ENCODE measurements at places on chromosomes 11 and 22.
A peak's percentile ranks its signal among the peaks of the same experiment; 100 is the strongest.

DNA sequence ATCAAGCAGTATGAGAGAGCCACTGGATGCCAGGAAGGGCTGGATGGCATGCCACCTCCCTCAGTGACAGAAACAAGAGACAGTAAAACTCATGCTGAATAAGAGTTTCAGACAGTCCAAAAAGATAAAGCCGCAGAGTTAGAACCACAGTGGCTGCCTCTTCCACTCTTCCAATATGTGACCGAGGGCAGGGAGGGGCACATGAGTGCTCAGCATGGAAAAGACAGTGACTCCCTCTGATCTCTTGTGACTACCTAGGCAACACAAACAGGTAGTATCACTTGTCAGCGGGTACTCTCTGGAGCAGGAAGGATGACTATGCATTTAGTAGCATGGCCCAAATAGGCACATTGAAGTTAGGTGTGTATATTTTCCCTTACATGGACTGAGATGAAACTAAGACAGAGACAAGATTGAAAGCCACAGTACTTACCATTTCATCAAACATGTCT is 295.4 kb downstream of the CADM1 start:
- no peaks in the 10 kb centered on the region for H3K36me3 ChIP-seq
- H3K27ac ChIP-seq = peak overlapping the region; percentile 23
- H3K27me3 ChIP-seq = no peaks in the 10 kb centered on the region
- H3K4me3 ChIP-seq = no peak overlapping the region

- no peak for DNase-seq
- no peak overlapping the region for H3K4me3 ChIP-seq
- H3K36me3 ChIP-seq = peaks cover 1% of the 10 kb centered on the region
- H3K27ac ChIP-seq = no peak overlapping the region
- no peaks in the 10 kb centered on the region for H3K4me1 ChIP-seq
Measured at GRCh38 chr11:108713076-108713790, 48.4 kb downstream of the DDX10 start.

DNA sequence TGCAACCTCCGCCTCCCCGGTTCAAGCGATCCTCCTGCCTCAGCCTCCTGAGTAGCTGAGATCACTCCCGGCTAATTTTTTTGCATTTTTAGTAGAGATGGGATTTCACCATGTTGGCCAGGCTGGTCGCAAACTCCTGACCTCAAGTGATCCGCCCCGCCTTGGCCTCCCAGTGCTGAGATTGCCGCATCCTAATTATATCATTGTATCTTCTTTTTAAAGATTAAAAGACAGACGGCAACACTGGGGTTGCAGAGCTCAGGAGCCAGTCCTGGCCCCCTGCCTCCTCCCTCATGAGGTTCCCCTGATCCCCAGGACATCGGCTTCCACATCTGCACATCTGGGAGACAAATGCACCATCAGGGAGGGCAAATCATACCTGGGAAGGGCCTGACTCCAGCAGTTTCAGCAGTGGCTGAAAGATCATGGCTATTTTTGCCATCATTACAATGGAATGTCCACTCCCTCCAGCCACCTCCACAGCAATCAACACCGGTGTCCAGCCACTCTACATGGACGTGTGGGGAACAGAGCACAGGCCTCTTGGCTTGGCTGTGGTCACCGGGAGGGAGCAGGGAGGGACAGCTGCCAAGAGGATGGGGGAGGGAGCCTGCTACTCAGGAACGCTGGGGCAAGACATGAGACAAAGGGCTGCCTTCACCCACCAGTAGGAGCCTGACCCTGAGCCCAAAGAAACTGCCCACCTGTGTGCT is 9.2 kb upstream of the CELSR1 start:
- H3K4me3 ChIP-seq = no peak overlapping the region
- peaks cover 17% of the 10 kb centered on the region for H3K4me1 ChIP-seq
- H3K27me3 ChIP-seq = no peaks in the 10 kb centered on the region
- DNase-seq = no peak

GRCh38 chr11:75924966-75925784 is 110.2 kb downstream of the UVRAG start:
- no peaks in the 10 kb centered on the region for H3K27me3 ChIP-seq
- DNase-seq = no peak
- H3K4me1 ChIP-seq = peaks cover 12% of the 10 kb centered on the region
- no peaks in the 10 kb centered on the region for H3K36me3 ChIP-seq
- H3K27ac ChIP-seq = no peak overlapping the region

DNA sequence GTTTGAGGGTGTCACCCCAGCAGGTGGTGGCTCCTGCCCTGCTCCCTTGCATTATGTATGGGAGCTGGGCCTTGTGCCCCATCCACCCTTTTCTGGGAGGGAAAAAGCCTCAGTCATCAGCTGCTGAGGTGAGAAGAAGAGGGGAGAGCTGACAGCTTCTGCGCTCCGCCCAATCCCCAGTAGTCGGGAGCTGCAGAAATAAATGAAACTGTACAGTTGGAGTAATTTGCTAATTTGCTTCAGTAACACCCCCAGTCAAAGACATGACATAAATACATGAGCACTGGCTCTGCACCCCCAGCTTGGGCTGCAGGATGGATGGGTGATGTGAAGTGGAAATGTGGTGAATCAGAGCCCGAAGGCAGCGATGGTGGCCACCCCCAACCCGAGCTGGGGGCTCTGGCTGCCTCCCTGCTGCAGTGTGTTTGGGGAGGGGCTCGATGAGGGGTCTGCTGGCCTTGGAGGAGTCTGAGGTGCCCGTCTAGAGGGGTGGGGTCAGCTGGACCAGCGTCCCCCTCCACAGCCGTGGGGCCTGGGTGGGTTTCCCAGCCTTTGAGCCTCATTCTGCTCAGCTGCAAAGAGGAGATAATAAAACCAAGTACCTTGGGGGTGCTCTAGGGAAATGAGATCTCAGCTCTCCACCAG is 59.2 kb downstream of the MPPED1 start:
- H3K4me3 ChIP-seq = no peak overlapping the region
- no peak for DNase-seq
- H3K27ac ChIP-seq = no peak overlapping the region
- no peaks in the 10 kb centered on the region for H3K4me1 ChIP-seq
- H3K36me3 ChIP-seq = no peaks in the 10 kb centered on the region

DNA sequence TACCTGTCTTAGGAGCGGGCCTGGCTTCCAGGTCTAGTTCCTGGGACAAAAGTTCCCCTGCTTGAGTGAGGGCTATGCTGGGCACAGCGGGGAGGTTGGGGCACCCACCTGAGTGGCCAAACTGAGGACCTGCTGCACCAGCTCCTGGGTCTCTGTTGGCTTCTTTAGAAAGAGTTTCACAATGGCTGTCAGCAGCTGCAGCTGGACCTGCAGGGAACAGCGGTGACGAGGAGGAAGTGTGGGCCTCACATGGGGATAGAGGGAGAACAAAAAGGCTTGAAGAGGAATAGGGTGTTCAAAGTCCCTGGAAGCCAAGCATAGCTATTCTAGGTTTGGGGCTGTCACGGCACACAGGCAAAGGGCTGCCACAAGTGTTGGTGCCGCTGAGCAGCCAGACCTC is 26.7 kb upstream of the RASL10A start:
- H3K27ac ChIP-seq = peak overlapping the region; percentile 54
- no peak overlapping the region for H3K4me3 ChIP-seq
- no peaks in the 10 kb centered on the region for H3K27me3 ChIP-seq
- DNase-seq = no peak
- peaks cover 1% of the 10 kb centered on the region for H3K36me3 ChIP-seq

GRCh38 chr11:3950996-3951660 is 95.7 kb downstream of the STIM1 start:
- no peak overlapping the region for H3K4me3 ChIP-seq
- H3K4me1 ChIP-seq = no peaks in the 10 kb centered on the region
- no peak for DNase-seq
- H3K27ac ChIP-seq = peak overlapping the region; percentile 48

All from Caco-2 (cell line).